ENCODE measurements at places on chromosomes 16 and 17.

DNA sequence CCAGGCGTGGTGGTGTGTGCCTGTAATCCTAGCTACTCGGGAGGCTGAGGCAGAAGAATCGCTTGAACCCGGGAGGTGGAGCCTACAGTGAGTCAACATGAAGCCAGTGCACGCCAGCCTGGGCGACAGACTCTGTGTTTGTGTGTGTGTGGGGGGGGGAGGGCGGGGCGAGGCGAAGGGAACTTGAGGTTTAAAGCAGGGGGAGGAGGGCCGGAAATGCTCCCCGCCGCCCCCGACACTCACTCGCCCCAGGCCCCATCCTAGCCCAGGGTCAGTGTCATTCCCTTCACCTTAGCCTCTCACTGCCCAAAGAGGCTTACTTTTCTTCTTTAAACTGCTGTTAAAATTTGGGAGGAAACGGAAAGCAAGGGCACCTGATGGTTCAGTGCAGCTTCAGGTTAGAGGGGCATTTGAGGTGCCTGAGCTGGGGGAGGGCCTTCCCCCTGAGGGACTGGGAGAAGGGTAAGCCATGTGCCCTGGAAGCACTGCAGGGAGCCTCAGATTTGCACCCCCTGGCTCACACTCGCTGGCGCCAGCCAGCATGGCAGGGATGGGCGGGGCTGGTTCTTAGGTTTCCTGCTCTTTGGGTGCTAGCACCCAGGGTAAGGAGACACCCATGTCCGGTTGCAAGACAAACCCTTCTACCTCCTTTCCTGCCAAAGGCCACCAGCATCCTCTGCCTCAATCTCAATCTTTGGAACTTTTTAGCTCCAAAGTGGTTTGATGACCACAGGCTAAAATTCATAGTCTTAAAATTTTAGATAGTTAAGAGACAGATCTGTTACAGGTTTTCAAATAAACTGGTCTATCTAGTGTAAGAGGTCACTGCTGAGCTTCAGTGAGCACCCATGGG is 2.2 kb upstream of the LIMD2 start:
- peak; percentile 85 for DNase-seq

DNA sequence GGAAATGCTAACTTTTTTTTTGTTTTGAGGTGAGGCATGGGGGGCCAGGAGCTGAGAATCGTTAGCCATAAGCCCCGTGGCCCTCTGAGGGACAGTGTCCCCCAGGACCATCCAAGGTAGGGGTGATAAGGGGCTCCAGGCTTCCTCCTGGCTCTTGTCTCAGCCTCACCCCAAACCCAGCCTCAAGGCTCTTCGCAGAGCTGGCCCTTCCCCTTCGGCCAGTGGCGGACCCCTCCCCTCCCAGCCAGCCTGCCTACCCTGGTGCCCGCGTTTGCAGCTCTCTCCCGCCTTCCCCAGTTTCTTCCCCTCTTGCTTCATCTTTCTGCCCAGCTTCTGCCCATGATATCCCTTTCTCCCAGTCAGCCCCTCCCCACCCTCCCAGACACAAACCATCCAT is 22.7 kb upstream of the ATP2A3 start:
- no peak for DNase-seq

GRCh38 chr16:58933186-58933585 is 199.1 kb upstream of the GOT2 start:
- no peak for DNase-seq

DNA sequence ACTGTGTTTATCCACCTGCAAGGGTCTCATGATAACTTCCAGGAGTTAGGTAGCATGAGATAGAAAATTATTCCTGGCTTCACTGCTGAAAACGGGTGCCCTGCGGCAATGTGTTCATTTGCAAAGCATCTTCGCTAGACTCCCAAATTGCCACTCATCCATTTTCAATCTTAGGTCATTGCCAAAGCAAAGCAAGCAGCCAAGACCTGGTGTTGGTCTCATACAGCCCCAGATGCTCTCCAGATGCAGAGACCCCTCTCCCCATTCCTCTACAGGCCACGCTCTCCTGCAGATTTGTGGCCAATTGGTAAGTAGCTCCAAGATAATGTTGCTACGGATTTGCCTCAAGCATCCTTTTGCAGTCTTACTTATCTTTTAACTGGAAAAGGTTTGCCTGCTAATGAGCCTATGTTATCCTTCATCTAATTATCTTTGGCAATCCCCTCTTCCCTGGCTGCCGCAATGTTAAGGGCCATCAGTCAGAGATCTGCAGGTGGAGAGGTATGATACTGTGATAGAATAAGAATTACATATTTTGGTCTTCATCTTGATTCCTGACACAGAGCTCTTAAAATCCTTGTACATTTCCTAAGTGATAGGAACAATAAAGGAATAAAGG is 222.0 kb downstream of the SLC39A11 start:
- no peak for DNase-seq

DNA sequence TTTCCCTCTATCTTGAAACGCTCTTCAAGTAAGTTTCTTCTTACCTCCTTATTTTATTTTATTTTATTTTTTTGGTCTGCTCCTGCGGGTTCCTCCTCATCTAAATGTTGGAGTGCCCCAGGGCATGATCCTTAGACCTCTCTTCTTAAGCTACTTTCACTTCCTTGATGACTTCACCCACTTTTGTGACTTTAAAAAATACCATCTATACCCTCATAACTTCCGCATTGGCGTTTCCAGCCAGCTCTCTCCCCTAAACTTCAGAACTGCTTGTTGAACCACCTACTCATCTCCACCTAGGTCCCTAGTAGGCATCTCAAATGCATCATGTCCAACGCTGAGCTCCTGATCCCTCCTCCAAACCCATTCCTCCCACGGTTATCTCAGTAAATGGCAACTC is 51.4 kb upstream of the NFAT5 start:
- DNase-seq: peak; percentile 73

DNA sequence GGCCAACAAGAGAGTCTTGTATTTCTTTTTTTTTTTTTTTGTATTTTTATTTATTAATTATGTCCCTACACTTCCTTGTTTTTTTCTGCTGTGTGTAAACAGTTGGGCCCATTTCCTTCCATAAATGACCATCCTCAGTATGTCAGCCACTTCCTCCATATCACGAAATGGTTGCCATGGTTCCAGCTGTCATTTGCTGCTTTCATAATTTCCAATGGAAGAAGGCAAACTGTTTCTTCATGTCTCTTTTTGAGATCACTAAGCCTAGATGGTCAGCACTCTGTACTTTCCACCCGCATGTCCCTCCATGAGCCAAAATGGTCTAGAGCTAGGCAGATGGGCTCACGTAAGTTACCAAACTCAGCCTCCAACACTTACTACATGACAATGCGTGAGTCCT is 133.5 kb upstream of the FOXF1 start:
- peak; percentile 40 for DNase-seq

- DNase-seq: no peak
Measured at GRCh38 chr17:78032166-78032565, 73.7 kb downstream of the TNRC6C start.

DNA sequence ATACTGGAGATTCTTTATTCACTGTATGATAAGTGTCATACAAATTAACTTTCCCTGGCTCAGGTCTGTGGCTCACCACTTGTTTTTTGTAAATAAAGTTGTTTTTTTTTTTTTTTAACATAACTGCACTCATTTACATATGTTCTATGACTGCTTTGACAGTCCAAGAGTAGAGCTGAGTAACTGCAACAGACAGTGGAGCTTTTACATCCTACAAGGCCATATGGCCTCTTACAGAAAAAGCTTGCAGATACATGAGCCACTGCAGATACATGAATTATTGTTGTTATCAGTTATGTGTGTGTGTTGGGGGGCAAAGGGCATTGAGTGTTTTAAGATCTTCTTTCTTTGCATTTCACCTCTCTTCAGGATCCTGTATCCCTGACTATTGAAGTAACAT is 311.7 kb downstream of the BCAS3 start:
- DNase-seq: no peak

DNA sequence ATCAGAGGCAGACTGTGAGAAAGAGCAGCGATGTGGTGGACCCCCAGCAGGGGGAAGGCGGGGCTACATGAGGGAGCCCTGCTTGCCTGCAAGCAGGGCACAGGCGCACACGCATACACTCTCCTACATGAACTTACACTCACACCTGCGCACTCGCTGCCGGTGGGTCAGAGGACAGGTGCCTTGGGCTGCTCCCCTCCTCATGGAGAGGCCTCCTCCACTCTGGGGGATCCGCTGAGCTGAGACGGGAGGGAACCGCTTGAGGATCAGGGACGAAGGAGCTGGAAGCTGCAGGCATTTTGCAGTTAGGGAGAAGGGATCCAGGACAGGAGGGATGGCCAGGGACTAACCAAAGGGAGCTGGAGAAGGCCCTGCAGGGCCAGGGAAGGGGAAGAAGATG is 14.2 kb downstream of the OSBPL7 start:
- no peak for DNase-seq

GRCh38 chr17:43784068-43784467 is 3.8 kb downstream of the CFAP97D1 start:
- DNase-seq: no peak

- DNase-seq: no peak
Measured at GRCh38 chr17:49596613-49597244, 21.1 kb downstream of the NXPH3 start.

- DNase-seq: no peak
Measured at GRCh38 chr17:56468840-56469239, 124.7 kb upstream of the NOG start.

- DNase-seq: peak; percentile 76
Measured at GRCh38 chr16:30186782-30187555, 3.6 kb downstream of the CORO1A start.

DNA sequence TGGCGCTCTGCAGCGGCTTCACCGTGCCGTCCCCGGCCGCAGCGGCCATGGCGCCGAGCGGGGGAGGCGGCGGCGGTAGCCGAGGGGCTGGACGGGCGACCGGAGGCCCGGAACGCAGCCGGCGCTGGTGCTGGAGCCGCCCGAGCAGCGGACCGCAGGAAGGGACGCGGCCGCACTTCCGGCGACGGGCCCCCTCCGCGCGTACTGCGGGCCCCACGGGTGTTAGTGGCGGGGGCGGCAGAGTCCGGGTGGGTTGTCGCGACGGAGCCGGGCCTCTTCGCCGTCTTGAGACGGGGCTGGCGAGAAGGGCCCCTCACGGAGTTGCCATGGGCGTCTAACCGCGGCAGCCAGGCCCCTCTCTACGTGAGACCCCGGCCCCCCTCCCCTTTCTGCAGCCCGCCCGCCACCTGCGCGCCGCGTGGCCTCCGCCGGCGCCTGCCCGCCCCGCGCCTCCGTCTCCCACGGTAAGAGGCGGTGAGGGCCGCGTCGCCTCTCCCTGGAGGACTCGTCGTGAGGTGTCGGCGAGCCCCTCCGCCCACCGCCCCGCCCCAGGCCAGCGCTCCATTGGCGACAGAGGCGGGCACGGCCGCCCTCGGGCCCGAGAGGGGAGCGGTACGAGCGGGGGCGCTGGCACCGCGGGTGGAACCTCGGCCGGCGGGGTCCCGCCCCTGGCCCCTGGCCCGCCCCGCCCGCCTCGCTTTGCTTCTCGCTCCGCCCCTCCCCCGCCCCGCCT is at the start of the genes VPS9D1 and ZNF276:
Gene VPS9D1, minus strand, starts transcription at position 86 of the 733 bp plus-strand sequence. Its CDS starts 37 bp downstream, at position 49.
Gene ZNF276, plus strand, starts transcription at position 725 of the 733 bp plus-strand sequence. CDS start 104 bp downstream, outside the sequence.
- DNase-seq: peak; percentile 90

DNA sequence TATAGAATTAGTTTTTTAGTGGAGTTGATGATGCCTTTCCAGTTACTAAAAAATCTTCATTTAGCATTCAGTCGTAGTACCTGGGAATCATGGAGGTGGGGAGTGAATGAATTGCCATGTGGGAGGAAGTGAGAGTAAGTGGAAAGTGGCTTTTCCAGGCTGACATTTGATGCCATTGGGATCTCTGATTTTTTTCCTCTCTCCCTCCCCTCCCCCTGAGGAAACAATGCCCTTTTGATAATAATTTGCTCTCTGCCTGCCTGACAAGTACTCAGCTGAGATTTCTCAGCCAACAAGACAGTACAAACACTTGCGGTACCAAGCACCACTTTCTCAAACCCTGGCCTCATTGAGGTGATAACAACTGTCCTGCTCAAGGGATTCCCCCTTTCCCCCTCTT is 2.2 kb downstream of the UBE2Z start:
- DNase-seq: no peak

GRCh38 chr17:55582897-55583296 is 71.6 kb upstream of the SMIM36 start:
- no peak for DNase-seq

DNA sequence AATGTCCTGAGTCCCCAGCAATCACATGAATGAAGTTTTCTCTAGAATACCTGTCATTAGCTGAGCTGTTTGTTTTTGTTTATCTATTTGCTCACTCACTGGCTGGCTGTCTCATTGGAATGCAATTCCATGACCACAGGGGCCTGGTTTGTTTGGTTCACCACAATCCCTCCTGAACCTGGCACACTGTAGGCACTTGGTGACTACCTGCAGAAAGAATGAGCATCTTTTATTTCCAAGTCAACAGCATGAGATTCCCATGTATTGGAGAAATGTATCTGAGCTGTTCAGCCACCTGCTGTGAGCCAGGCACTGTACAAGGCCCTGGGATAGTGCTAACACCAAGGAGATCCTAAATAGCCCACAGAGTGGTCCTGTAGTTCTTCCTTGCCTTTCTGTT is 345.1 kb downstream of the XYLT1 start:
- DNase-seq: no peak

DNA sequence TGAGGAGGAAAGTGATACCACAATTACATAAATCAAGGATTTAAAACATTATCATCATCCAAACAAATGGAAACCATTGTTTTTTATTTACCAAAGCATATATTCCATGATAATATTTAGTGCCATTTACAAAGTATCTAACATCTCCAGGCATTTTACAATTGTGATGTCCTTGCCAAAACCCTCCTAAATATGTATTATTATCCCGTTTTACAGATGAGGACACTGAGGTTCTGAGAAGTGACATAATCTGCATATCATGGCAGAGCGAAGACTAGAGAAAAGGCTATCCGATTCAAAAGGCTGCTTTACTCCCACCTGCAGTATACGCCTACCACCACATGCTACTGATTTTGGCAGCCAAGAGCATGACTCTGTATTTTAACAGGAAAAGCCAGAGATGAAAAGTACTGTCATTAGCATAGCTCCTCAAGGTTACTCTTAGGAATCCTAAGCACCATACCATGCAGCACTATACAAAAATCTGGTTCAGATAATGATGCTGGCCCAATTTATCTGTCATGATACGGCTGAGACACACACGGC is 301.4 kb downstream of the CA10 start:
- DNase-seq: no peak

- DNase-seq: no peak
Measured at GRCh38 chr17:81398176-81398831, 3.0 kb downstream of the BAHCC1 start.

Data from inflammatory macrophage (primary cell).